Activated CD4-positive, alpha-beta T cell treated with anti-CD3 and anti-CD28 coated beads for 1 hour (primary cell): ENCODE measurements at places on chromosomes 6 and 20.

DNA sequence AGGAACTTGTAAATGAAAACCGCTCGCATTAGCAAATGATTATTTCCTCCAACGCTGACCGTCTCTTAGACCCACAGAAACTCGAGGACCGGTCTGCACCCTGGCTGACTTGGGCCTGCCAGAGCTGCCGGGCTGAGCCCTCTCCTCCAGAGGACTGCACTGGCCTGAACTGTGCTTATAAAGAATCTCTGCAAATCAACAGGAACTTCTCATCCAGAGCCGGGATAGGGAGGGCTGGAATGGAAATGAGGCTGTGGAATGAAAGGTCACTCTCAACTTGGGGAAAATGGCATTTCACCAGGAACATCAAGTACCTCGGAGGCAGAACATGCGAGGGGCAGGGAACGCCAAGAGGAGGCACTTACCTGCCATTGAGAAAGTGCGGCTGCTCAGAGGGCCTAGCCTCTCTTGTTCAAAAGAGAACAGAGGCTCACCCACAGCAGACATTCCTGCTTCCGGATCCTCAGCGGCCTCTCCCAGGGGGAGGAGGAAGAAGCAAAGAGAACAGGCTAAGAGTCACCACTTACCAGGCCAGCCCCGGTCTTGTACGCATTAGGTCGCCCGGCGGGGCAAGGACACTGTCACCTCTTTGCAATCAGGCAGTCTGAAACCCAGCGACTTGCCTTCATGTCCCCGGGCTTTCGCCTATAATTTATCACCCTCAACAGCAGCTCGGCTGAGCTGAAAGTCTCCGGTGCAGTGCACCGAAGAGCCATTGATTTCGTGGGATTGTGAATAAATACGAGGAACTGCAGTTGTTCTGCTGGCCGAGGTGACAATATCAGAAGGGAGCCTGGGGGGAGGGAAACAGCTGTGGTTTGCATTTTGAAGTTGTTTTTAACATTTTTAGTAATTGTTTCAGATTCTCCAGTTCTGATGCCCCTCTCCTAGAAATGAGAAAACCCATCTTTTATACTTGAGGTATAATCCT lies 37.6 kb downstream of the ZMYND8 start:
- no peak for DNase-seq

DNA sequence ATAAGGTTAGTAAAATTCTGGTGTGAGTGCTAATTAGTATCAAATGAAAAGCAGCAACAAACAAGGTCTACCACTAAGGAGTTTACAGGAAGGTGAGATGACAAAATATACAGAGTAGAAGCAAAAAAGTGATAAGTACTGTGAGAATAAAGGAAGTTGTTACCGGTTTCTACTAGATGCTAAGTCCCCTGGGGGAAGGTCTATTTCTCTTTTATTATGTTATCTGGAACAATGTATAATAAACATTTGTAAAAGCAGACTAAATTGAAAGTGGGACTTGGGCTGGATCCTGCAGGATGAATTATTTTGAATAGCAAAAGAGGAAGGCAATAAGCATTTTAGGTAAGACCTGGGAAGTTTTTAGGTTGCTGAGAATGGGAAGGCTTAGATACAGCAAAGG lies 158.7 kb upstream of the SLC22A16 start:
- DNase-seq, result no peak

DNA sequence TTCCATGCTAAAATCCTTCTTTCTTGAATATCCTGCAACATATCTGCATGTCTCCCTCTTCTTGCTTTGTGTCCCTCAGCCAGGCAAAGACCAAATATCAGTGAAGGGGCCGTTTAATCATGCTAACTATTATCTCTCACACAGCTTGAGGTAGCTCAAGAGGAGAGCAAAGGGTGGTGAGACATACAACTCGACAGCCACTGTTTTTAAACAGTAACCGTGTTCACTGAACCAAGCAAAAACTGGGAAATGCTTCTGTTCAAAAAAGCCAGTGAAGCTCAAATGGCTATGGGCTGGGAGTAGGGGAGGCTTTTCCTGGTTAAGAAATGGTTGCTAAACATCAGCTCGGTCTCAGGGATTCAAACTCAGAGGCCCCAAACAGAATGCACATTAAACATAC lies 83.4 kb downstream of the MAP7 start:
- DNase-seq, result no peak

DNA sequence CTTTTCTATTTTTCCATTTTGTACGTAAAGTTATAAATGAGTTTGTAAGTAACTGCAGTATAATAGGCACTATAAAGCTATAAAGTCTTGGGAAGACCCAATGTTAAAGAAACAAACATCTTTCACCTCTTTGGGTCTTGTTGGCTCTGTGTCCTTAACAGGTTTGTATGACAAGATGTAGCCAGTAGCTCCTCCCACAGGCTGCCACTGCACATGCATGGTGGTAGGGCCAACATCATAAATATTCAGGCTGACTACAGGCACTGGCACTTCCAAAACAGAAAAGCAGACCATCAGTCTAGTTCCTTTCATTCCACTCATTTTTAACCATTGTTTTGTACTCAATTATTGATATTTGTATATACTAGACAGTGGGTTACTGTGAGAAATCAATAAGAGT lies 59.9 kb downstream of the COL12A1 start:
- DNase-seq, result no peak

DNA sequence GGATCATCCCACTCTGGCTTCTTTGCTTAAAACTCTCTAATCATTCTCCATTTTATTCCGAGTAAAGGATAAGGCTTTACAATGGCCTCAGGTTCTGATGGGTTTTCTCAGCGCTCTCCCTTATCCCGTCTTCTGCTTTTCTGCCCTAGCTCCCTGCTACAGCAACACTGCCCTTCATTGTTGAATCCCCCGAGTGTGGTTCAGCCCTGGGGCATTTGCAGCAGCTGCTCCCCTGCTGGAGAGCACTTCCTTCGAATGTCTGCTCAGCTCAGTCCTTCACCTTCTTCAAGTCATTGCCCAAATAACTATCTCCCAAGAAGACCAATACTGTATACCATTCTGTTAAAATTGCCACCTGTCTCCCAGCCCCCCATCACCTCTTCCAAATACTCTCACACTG lies 111.8 kb downstream of the TBXT start:
- DNase-seq, result no peak

DNA sequence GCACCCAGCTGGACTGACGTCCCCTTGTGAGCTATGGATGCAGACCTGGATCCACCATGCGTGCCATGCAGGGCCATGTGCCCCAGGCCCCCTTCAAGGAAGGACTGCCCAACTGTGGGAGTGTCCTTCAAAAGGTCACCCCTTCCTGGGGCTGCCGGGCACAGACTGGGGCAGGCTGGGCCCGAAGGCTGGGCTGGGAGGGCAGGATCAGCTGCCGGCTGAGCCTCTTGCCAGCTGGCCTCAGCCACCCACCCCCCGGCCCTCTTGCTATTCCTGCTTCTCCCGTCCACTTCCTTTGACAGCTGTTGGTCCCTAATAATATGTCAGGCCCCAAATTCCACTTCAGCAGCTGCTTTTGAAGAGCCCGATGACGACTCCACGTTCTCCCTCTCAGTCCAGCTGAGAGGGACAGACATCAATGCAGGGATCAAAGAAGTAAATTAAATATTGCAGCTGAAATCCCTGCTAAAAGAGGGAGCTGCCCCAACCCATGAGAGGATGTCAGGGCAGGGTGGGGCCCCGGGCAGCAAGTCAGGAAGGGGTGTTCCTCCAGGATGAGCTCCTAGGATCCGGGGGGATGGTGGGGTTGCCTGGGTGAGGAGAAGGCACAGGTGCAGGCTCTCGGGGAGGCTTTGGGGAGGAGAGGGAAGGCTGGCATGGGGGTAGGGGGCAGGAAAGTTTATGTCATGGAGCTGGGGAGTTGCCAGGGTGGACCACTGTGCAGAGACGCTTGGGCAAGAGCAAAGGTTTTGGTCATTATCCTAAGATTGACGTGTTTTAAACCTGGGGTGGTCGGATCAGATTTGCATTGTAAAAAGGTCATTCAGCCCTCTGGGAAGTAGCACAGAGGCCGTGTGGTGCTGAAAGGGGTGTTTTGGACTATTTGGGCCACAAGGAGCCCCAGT lies 185.0 kb downstream of the ANKRD60 start:
- DNase-seq, result no peak

- no peak for DNase-seq
Observed at GRCh38 chr20:18284805-18285533, 3.4 kb upstream of the ZNF133 start.

DNA sequence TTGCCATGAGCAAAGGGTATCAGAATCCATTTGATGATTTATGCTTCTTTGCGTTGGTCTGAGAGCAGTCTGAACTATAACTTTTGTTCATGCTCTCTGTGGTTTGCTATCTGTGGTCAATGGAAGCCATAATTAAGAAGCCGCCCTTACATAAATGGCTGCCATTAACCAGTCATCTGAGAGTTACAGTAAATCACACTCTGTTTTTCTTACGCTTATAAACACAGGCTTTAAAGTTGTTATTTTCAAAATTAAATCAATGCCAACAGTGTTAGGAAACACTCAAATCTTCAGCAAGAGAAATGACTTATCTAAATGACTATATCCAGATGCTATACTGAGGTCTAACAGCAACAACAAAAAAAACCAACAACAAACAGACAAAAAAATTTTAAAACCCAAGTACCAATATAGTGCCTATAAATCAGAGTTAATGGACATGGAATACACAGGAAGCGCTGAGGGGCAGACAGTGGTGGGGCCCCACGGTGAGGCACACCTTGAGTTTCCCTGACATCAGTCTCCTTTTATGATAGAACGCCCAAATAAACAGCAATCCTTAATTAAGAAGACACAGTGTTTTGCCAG lies 108.0 kb upstream of the C6orf118 start:
- DNase-seq, result no peak

GRCh38 chr6:97963193-97963592 lies 680.2 kb upstream of the MMS22L start:
- DNase-seq, result no peak

GRCh38 chr6:143802833-143803565 lies 40.1 kb upstream of the LTV1 start:
- no peak for DNase-seq

DNA sequence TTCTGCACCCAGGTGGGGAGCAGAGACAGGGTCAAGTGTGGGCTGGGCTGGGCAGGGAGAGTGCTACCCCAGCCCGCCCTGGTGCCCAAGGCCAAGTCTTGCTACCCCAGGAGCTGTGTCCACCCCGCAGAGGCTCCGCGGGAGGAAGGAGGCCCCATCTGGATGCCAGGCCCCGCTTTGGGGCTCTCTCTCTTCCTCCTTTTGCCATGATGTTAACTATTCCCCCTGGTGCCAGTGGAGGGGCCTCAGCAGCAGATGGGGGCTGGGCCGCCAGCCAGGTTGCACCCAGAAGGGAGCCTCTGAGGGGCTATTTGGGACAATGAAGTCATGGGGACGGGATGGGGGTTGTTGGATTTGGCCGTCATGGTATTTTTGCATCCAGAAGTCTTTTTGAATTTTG lies 9.3 kb downstream of the SLC17A9 start:
- DNase-seq, result no peak
